ENCODE measurements at places on chromosomes 7 and 10.

GRCh38 chr10:63720072-63720537 lies 198.9 kb downstream of the REEP3 start:
- peak; percentile 69 for DNase-seq

DNA sequence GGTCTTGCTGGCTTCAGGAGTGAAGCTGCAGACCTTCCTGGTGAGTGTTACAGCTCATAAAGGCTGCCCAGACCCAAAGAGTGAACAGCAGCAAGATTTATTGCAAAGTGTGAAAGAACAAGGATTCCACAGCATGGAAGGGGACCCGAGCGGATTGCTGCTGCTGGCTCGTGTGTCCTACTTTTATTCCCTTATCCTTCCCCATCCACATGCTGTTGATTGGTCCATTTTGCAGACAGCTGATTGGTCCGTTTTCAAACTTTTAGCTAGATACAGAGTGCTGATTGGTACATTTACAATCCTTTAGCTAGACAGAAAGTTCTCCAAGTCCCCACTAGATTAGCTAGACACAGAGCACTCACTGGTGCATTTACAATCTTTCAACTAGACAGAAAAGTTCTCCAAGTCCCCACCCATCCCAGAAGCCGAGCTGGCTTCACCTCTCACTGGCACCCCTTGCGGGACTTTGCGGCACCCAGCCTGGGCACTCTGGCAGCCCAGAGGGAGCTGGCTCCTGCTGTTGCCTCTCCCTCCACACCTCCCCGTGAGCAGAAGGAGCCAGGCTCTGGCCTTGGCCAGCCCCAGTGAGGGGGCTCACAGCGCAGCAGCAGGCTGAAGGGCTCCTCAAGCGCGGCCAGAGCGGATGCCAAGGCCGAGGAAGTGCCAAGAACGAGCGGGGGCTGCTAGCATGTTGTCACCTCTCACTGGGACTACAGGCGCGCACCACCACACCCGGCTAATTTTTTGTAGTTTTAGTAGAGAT lies 369.6 kb upstream of the POT1 start:
- no peak for DNase-seq

- DNase-seq: no peak
These were observed 19.0 kb upstream of the PFKP start for GRCh38 chr10:3048119-3049019.

DNA sequence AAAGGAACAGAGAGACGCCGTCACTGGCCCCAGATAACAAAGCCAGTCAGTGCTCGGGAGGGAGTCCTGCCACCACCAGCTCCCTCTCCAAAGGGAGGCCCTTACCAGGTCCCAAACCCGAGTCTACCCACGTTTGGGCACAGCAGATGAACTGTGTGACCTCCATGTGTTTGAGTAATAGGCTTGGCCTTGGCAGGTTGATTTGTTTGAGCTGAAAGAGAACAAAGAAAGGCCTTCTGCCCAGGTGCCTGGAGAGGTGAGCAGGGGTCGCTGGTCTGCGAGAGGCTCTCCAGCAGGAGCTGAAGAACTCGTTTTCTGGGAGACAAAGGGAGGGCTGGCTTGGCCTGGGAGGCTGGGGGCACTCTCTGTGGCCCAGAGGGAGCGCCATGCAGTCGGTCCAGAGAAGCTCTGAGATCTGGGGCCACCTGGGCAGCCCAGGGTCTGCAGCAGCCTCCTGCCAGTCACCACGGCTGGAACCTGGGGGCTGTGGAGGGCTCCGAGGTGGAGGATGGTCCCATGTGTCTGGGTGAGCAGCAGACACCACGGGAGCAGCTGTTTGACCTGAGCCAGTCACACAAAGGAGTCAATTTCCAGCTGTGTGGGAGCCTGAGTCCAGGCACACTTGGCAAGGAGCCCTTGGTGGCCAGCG lies 99.7 kb downstream of the PAXIP1 start:
- no peak for DNase-seq

GRCh38 chr10:72319416-72320254 lies 35.1 kb downstream of the DNAJB12 start:
- peak; percentile 95 for DNase-seq

DNA sequence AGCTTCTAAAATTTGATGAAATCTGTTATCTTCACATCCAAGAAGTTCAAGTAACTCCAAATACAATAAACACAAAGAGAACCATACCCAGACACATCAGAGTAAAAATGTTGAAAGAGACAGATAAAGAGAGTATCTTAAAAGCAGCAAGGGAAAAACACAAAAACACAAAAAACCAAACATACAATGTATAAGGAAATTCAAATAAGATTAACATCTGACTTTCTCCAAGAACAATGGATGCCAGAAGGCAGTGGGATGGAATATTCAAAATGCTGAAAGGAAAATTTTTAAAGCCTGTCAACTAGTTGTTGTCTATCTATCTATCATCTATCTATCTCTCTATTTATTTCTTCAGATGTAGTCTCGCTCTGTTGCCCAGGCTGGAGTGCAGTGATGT lies 72.4 kb upstream of the MKLN1 start:
- DNase-seq: no peak

DNA sequence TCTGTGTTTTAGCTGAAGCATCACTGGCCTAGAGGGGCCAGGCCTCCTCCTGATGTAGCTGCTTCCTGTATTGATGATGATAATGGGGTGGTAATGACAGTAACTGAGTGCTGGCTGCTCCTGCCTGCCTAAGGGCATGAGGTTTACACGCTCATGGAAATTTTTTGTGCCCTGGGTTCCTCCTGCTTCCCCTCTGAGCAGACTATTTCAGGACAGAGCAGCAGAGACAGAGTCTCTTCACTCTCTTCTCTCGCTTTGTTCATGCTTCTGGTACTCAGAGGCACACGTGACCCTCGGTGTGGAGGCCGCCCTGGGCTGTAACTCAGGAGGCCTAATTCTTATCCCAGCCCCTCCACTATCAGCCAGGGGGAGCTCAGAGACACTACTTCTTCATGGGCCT lies 27.9 kb downstream of the LRRC20 start:
- DNase-seq: no peak

DNA sequence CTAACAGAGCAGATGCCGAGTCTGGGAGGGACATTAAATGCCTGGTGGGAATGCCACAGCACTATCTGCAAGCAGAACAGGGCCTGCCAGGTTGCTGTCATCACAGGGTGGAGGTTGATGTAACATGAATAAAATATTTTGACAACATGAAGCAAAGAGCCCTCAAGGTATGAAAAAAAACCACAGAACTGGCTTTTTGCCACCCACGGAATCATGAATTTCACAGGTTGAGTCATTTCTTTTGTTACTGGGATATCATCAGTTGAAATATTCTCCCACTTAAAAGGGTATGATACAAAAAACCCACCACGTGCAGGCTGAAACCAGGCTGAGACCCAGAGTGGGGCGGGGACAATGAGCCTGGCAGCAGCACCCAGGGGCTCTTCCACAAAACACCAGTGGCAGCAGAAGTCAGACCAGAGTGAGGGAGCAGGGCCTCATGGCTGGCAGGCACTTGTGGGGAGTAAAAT lies 220.1 kb downstream of the TNS3 start:
- DNase-seq: no peak

DNA sequence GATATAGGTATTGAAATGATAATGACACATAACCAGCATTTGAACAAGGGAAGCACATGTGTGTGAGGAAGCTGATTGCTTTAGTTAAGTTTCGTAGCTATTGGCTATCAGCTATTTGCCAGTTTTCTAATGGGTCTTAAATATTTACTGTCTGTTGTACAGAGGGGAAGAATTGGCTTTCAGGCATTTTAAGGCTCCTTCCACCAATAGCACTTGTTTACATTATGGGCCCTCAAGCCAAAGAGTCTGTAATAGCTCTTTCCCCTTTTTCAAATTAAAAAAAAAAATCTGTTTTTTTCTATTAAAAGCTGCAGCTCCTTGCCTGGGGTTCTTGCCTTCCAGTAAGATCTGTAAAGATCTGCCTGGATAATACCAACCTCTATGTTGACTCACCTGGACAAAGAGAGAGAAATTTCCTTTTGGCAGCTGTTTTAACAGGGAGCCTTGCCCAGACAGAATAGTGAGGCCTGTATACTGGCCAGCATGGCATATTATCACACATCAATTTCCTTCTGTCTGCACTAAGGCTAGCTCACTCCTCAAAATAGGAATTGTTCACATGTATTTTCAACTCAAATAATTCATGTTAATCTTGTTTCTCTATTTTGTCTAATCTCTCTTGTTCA lies 104.7 kb upstream of the LRGUK start:
- DNase-seq: no peak

GRCh38 chr7:78057571-78057970 lies 259.0 kb downstream of the PHTF2 start:
- DNase-seq: no peak

- DNase-seq: no peak
These were observed 39.8 kb upstream of the ELN start for GRCh38 chr7:73988197-73988596.

DNA sequence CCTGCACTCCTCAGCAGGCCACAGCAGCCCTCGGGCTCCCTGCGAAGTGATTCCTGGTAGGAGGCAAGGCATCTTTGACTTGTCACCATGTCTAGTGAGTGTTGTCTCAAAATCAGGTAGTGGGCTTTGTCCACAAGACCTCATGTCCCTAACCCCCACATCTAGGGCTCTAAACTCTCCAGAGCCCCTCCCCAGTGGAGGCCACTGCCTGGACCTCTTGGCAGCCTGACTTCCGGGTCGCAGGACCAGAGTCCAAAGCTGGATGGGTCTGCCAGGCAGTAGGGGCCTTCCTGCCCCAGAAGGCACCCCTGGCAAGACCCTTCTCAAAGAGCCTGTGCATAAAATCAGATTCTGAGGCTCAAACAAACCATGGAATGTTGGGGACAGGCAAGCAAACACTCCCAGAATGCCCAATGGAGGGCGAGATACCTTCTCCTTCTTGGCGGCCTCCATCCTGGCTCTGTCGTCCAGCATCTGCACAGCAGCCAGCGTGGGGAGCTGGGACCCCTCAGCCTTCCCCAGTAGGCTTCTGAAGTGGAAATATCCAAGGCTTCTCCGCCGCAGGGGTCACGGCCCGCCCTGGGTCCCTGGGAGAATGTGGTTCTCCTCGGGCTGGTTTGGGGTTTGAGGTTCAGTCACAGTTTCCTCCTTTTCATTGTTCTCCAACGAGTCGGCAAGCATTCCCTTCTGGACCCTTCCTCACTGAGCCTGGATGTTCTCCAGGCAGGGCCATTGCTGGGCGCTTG lies 586 bp downstream of the GCK start:
- DNase-seq: no peak

GRCh38 chr7:80879849-80880248 lies 39.0 kb downstream of the SEMA3C start:
- no peak for DNase-seq

GRCh38 chr7:67659091-67659490 lies 662.5 kb downstream of the TYW1 start:
- DNase-seq: no peak

- DNase-seq: no peak
These were observed 316.5 kb downstream of the WDR11 start for GRCh38 chr10:121167534-121168243.

- no peak for DNase-seq
These were observed 654.6 kb upstream of the GALNT17 start for GRCh38 chr7:70477036-70478010.

- DNase-seq: no peak
These were observed 617.4 kb downstream of the CCSER2 start for GRCh38 chr10:84945791-84946190.

GRCh38 chr7:122457325-122457724 lies 152.8 kb upstream of the FEZF1 start:
- no peak for DNase-seq

DNA sequence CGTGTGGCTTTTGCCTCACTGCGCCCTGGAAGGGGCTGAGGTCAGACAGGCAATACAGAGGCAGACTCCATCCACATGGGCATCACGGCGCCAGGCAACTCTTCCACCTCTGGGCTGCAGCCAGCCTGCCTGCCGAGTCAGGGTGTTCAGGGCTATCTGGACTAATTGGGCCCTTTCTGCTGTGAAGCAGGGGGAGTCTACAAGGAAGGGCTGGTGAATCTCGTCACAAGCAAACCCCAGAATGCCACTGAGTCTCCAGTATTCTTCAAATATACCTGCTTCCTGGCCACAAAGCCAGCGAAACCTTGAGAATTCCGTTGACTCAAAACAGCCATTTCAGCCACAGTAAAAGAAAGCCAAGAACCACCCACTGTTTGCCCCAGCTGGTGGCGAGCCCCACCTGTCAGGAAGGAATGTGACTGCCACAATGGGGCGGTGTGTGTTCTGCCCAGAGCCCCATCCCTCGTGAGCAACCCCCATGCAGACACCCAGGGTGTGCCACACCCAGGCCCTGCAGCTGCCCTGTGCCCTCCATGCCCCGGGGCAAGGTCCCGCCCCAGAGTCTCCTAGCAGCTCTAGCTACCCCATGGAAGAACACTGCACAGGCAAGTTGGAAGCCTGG lies 117.3 kb downstream of the FAM53B start:
- DNase-seq: peak; percentile 82

- DNase-seq: peak; percentile 90
These were observed 27.6 kb upstream of the RNF32 start for GRCh38 chr7:156612930-156613329.

DNA sequence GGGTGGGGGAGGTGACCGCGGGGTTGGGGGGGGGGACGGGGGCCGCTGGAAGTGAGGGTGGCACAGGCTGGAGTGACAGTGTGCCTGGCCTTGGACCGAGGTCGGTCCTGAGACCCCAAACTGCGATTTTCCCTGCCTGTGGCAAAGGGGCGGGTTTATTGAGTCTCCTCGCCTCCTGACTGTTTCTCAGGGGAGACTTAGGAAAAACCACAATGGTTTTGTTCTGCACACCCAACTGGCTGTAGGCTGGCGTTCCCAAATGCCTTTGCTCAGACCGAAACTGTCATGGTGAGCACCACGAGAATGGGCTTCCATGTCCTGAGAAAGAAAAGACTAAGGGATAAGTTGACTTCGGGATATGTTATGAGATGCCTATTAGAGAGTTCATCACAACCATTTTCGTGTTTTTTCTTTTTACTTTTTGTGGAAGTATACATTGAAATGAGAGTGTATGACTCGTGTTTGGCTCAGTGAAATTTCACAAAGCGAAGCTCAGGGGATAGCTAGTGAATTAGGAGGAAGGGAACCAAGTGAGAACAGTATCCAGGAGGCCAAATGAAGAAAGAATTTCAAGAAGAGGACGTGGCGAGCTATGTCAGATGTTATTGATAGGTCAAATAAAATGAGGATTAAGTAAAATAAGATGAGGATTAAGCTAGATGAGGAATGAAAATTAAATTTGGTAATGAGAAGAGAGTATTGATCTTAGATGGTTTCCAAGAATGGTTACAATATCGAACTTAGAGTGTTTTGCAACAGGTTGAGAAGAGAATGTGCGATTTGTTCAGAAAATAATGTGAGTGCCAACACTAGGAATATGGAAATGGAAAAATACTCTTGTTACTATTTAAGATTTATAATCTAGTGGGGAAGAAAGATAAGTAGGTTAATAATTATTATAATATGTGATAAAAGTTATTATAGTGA lies 918 bp downstream of the NET1 start:
- DNase-seq: no peak

GRCh38 chr7:11689096-11689495 lies 142.9 kb downstream of the THSD7A start:
- DNase-seq: no peak

Data from activated effector memory CD4-positive, alpha-beta T cell treated with anti-CD3 and anti-CD28 coated beads, Interleukin-2, amount 50 U/mL, for 16 hours (primary cell).